ENCODE measurements at places on chromosomes 2 and 18.

GRCh38 chr18:46335534-46336101 lies 231.4 kb downstream of the HAUS1 start:
- DNase-seq, result no peak

GRCh38 chr2:136137982-136138381 lies 20.0 kb upstream of the CXCR4 start:
- no peak for DNase-seq

DNA sequence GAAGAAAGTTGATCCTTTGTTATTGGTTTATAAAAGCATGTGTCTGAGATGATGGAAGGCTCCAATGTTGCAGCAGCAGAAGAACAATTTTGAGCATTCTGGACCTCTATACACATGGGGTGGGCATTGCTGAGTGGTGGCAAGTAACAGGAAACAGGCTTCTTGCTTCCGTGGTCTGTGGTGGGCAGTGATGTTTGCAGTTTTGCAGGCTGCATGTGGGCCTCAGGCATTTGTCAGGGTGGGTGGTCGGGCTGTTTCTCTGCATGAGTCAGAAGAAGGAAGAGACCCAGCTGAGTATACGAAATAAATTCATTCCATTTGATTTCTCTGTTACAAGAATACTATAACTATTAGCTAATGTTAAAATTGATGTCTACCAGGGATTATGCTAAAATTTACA lies 239.5 kb upstream of the COL3A1 start:
- DNase-seq, result no peak

- DNase-seq, result no peak
Observed at GRCh38 chr18:31643003-31643402, 41.4 kb downstream of the B4GALT6 start.

- DNase-seq, result no peak
Observed at GRCh38 chr18:74278983-74279382, 12.8 kb downstream of the CYB5A start.

DNA sequence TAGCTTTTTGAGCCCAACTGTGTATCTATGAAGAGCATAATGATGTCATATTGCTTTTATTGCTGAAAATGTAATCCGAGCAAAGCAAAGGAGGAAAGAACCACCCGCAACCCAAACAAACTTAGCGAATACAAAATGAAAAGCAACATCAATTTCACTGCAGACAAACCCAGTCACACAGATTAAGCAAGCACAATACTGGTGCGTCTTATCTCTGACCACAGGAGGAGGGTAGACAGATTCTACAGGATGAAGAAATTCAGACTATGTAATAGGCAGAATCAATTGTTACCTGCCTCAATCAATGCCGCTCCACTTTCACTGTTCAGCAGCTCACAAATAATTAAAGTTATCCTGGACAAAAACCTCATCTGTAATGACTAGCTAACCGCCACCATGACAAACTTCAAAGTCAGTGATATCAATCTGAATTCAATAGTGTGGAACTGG lies 115.5 kb upstream of the SP3 start:
- DNase-seq, result no peak

GRCh38 chr2:174286172-174286571 lies 37.8 kb upstream of the OLA1 start:
- DNase-seq, result no peak

DNA sequence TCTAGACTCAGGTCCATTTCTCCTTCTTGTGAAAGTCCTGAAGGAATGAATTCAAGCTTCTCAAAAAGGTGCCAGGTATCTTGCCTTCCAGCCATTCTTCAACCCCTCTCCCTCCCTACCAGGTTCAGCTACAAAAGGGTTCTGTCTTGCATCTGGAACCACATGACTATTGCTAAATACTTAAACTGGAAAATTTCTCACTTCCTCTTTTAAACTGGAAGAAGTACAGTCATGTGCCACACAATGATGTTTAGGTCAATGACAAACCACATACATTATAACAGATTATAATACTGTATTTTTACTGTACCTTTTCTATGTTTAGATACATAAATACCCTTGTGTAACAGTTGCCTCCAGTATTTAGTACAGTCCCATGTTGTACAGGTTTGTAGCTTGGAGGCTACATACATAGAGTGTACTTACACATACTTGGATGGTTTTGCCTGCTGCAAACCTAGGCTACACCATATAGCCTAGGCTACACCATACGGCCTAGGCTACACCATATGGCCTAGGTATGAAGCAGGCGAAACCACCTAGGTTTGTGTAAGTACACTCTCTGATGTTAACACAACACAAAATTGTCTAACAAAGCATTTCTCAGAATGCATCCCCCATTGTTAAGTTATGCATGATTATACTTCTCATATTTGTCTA lies 142.0 kb upstream of the DNMT3A start:
- DNase-seq, result no peak

GRCh38 chr2:155653176-155653575 lies 679.3 kb downstream of the NR4A2 start:
- DNase-seq, result no peak

GRCh38 chr2:159399716-159400415 lies 113.4 kb upstream of the WDSUB1 start:
- DNase-seq, result no peak

DNA sequence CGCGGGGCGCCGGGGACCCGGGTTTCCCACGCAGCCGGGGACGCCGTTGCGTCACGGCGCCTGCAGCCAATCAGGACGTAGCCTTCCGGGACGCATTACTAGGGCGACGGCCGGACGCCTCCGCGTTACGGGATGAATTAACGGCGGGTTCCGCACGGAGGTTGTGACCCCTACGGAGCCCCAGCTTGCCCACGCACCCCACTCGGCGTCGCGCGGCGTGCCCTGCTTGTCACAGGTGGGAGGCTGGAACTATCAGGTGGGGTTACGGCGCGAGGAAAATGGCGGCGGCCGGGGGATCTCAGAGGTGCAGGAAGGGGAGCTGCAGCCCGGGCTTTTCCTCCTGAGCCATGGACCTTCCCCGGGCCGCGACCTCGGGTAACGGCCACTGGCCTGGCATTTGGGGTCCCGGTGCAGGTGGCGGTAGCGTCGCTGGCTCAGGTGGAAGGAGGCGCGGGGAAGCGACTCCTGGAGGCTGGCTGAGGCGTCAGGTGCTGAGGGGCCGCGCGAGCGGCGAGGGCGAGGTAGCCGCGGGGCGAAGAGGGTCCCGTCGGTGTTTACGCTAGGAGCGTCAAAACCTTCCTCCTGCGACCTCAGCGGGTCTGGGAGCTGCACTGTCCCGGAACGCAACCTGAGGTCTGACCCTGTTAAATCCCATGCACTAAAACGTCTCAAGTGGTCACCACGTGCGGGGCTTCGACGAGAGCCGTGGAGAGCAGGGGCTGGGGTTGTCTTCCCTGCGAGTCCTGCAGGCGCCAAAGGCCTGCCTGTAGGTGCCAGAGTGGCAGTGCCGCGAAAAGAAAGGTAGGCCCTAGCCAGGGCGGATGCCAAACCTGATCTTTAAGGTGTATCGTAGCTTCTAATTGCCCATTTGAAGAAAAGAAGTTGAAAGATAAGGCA lies at the start of gene LCLAT1:
LCLAT1 (plus strand) TSS at position 98 of the 897 bp plus-strand sequence. CDS start 78,345 bp downstream, outside the sequence.
- peak; percentile 75 for DNase-seq

GRCh38 chr2:208479342-208479741 lies 72.8 kb downstream of the PTH2R start:
- DNase-seq, result no peak

- no peak for DNase-seq
Observed at GRCh38 chr2:134537702-134538101, 181.1 kb downstream of the TMEM163 start.

Data from activated T-cell treated with anti-CD3 and anti-CD28 coated beads for 1 hour (primary cell).